ENCODE measurements at places on chromosomes 1 and 21. TPM values are rescaled to one million over a fixed set of nuclear protein-coding genes. Genes with fewer than 3 reads are reported as not detected.

Gene CFHR4
- total RNA-seq: not detected

Gene ASPM
- 26.7 TPM for total RNA-seq

Gene TP73
- total RNA-seq: under 0.01 TPM

Gene HSPB7
- total RNA-seq: not detected

Gene TMPRSS2
- total RNA-seq: not detected

Gene IFI44L
- total RNA-seq: 5.7 TPM

Gene GJA5
- total RNA-seq: 0.32 TPM

Gene FAM20B
- 35.5 TPM for total RNA-seq

Gene OR2AK2
- not detected for total RNA-seq

Gene AK4
- total RNA-seq: 5.5 TPM

Gene C8A
- total RNA-seq: not detected

Gene CELA3B
- total RNA-seq: not detected

Gene PRKCZ
- 28.6 TPM for total RNA-seq

Gene HES2
- 18.1 TPM for total RNA-seq

Gene APCS
- total RNA-seq: not detected

Gene YRDC
- 18.0 TPM for total RNA-seq

Gene TAS1R1
- total RNA-seq: not detected

Gene DENND2C
- 0.49 TPM for total RNA-seq

Gene FTCD
- total RNA-seq: not detected

Gene PAX7
- total RNA-seq: not detected

Gene FCRL4
- total RNA-seq: not detected

Gene RHCE
- 0.65 TPM for total RNA-seq

Gene AVPR1B
- total RNA-seq: not detected

Gene CHODL
- 0.16 TPM for total RNA-seq

Gene ITSN1
- total RNA-seq: 31.2 TPM

Gene GPR157
- total RNA-seq: 4.8 TPM

Gene SLX9
- total RNA-seq: 25.5 TPM

Gene NBPF4
- not detected for total RNA-seq

Gene MPC2
- 12.2 TPM for total RNA-seq

Gene MRPL20
- total RNA-seq: 62.6 TPM

Gene RBBP4
- 216 TPM for total RNA-seq

Gene KRTAP10-8
- not detected for total RNA-seq

Gene RGS4
- total RNA-seq: 12.0 TPM

Gene RGS1
- total RNA-seq: not detected

Gene NPHS2
- total RNA-seq: not detected

Gene JAM2
- 3.9 TPM for total RNA-seq

Gene NUF2
- 14.2 TPM for total RNA-seq

Gene PKN2
- total RNA-seq: 21.0 TPM

Gene TNFAIP8L2
- total RNA-seq: not detected

Gene RGS13
- total RNA-seq: not detected

Gene TMEM240
- 2.1 TPM for total RNA-seq

Gene PCAT6
- total RNA-seq: not detected

Gene NCMAP
- not detected for total RNA-seq

Gene GFI1
- not detected for total RNA-seq

Gene TCHH
- 0.06 TPM for total RNA-seq

Gene PLA2G2A
- total RNA-seq: not detected

Gene KRTAP19-1
- total RNA-seq: not detected

Gene PRR9
- not detected for total RNA-seq

Gene NMNAT1
- total RNA-seq: 9.1 TPM

Gene TMEM54
- total RNA-seq: 10.0 TPM

Gene TMEM82
- total RNA-seq: not detected

Gene TRIM33
- total RNA-seq: 38.1 TPM

Gene HES4
- 32.3 TPM for total RNA-seq

Gene KIF26B
- under 0.01 TPM for total RNA-seq

Gene TMEM51
- total RNA-seq: 5.2 TPM

Gene IFI44
- 13.9 TPM for total RNA-seq

Gene RYR2
- 0.06 TPM for total RNA-seq

Gene ELAPOR1
- 0.25 TPM for total RNA-seq

Gene DIO1
- total RNA-seq: not detected

Gene OR2W3
- not detected for total RNA-seq

All from bladder microvascular endothelial cell (primary cell).